ENCODE measurements at places on chromosomes 13 and 19.

GRCh38 chr13:33633701-33634545 lies 184.0 kb upstream of the RFC3 start:
- no peak for DNase-seq

DNA sequence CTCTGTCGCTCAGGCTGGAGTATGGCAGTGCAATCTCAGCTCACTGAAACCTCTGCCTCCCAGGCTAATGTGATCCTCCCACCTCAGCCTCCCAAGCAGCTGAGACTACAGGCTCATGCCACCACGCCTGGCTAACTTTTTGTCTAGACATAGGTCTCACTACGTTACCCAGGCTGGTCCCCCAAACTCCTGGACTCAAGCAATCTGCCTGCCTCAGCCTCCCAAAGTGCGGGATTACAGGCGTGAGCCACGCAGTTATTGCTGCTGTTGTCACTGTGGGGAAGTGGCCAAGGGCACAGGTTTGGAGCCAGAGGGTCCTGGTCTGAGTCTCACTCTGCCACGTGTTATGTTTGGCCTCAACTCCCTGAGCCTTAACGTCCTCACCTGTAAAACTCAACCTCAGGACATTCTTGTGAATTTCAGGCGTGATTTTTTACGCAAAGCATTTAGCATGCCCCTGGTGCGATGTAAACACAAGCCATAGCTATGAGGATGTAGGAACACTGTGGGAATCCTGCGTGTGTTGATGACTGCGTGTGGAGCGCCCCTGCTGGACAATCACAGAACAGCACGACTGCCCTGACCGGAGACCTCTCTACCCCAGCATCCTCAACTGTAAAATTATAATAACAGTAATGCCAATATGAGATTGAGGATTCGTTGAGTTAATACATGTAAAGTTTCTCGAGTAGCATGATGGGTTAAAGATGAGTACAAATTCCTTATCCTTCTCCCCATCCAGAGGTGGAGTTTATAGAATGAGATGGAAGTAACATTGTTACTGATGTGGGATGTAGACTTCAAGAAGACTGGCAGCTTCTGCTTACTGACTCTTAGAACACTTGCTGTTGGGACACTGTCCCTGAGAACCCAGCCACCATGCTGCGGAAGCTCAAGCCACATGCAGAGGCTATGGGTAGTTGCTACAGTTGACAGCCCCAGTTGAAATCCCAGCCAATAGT lies 41.8 kb upstream of the PNMA8B start:
- DNase-seq = peak; percentile 68

GRCh38 chr19:7492558-7492957 lies 3.7 kb upstream of the PEX11G start:
- DNase-seq = no peak

DNA sequence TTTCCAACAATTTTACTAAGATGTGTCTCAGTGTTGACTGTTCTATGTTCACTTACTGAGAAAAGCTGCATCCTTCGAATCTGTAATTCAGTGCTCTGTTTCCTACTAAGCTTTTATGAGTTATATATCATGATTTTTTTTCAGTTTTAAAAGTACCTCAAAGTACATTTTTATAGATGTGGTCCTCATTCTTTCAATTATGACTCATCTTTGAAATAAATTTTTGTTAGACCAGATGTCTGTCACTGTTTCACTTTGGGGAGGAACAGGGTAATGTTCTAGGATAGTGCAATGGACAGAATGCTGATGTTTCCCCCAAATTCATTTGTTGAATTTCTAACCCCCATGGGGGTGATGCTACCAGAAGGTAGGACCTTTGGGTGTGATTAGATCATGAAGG lies 74.8 kb downstream of the NALCN start:
- no peak for DNase-seq

GRCh38 chr19:11551603-11552235 lies 7.3 kb downstream of the ELOF1 start:
- DNase-seq = no peak

DNA sequence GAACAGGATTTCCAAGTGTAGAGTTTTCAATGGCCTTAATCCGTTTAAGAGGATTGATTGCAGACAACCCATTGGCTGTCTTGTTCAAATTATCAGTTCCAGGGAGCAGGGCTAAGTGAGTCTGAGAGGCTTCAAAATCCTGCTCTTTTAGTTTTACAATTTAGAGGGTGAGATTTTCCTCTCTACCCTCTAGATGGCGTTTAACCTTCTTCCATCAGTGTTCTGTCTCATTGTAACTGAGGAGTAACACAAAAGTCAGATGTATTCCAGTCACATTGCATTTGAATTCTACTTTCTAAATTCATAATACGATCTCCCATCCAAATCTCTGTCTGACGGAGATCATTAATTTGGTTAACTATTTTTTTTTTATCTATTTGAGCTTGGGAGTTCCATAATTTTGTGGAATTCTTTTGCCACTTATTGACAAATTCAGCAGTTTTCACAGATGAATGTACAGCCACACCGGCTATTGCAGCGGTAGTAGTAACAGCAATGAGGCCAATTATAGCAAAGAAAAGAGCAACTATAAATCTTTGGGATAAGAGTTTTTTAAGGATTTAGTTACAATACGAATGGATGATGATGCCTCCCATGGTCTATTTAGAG lies 7.8 kb upstream of the C19orf84 start:
- no peak for DNase-seq

DNA sequence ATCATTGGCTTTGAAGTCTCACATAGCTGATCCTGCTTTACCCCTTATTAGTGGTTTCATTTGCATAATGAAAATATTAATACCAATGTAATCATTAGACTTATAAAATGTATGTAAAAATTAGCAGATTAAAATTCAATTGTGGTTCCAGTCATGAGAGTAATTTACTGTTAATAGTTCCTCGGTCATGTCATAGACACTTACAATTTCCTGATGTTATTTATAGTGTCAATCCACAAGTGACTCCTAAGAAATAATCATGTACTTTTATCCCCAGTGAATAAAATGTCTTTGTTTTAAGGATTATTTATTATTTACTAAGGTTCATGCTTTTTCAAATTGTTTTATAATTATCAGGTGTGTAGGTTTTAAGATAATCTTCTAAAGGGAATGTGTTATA lies 138.5 kb downstream of the PCDH9 start:
- DNase-seq = no peak

GRCh38 chr13:92172191-92172590 lies 773.8 kb downstream of the GPC5 start:
- DNase-seq = no peak

DNA sequence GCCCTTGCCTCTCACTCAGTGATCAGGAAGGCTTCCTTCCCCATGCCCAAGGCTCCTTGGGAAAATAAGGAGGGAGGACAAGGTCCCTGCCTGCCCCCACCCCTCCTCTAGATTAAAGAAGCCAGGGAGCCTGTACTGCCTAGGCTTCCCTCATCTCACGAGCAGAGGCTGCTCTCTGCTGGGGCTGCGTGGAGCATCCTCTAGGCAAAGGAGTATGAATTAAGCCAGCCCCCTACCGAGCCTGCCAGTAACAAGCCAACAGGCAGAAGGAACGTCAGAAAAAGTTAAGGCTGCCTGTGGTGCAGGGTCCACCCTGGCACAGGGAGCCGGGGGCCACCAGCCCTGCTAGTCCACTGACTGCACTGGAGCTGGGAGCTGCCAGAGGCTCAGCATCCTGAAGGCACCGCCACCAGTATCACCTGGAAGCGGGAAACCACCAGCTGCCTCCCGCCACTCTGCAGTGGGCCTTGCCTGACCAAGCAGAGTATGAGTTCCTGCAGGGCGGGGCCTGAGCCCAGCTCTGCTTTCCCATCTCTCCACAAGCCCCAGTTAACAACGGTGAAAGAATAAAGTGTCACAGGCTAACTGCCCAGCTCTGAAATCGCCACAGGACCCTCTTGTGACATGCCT lies 6.8 kb downstream of the NAPA start:
- no peak for DNase-seq

GRCh38 chr13:94175076-94175475 lies 304.4 kb downstream of the DCT start:
- DNase-seq = no peak

GRCh38 chr13:72221276-72221962 lies 354.4 kb upstream of the DACH1 start:
- no peak for DNase-seq

DNA sequence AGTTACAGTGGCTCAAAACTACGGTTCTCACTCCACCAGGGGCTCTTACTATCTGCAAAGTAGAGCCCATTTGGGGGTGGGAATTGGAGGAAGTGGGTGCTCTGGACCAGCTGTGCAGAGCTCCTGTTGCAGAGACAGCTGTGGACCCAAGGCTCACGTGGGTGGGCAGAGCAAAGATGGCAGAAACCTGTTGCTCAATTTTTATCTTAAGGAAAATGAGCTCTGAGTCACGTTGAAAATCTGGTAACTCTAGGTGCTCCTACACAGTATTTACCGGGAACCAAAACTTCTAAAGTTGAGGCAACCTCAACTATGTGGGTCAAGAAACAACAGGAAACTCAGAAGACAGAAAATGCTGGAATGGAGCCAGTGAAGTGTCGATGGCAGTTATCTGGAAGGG lies 30.2 kb upstream of the SLC15A1 start:
- DNase-seq = no peak

DNA sequence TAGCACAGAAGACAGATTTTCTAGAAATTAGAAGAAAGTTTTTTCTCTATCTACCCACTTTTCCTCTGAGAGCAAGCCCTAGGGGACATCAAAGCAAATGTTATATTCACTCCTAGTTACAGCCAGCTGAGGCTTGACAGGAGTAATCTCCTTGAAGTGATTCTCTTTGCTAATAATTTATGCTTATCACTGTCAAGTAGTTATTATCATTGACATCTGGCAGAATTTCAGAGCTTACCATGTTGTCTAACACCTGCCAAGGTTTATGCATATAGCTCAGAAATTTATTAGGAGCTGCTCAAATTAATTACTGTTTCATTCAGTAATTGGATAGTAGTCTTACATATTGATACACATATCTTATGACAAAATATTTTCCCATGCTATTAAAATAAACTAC lies 465.9 kb upstream of the ATXN8OS start:
- no peak for DNase-seq

GRCh38 chr13:48159401-48159800 lies 64.5 kb upstream of the MED4 start:
- no peak for DNase-seq

DNA sequence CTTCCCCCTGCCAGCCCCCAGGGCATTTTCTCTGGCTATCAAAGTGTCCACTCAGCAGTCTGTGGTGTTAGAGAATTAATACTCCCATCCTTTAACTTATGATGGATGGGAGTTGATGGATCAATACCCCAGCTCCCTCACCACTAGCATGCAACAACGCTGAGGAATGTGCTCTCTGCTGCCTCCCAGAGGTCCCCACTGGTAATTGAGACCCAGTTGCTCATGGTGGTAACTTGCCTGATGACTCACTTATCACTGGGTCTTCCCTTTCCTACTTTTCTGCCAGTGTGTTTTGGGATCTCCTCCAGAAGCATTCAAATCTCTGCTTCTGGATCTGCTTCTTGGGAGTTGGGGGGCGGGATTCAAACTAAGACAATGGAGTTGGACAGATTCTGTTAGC lies 20.3 kb upstream of the CACNA1A start:
- no peak for DNase-seq

DNA sequence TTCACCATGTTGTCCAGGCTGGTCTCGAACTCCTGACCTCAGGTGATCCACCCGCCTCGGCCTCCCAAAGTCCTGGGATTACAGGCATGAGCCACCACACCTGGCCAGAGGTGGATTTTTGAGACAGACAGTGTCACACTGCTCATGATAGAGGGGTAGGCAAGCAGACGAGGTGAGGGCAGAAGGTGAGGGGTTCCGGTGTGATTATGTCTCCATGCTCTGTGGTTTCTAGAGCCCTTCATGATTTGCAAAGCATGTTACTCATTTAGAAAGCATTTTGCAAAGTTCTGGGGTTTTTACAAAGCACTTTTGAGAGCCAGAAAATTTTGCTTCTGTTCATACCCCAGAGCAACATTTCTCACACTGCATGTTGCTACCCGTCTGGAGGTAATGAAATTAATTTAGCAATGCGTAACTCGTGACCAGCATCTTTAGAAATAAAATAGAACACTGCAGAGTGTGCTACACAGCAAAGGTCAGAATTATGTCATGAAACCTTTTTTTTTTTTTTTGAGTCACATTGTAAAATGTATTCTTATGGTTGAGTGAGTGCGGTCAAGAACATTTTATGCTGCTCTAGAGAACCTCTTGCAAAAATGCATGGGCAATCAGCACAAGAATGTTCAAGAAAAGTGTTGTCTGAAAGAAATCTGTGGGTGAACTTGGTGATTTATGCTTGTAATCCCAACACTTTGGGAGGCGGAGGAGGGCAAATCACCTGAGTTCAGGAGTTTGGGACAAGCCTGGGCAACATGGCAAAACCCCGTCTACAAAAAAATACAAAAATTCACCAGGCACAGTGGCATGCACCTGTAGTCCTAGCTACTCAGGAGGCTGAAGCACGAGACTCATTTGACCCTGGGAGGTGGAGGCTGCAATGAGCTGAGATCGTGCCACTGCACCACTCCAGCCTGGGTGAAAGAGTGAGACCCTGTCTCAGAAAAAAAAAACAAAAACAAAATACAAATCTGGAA lies 58.0 kb downstream of the MAP4K1 start:
- peak; percentile 53 for DNase-seq

- no peak for DNase-seq
Observed at GRCh38 chr19:19558055-19558454, 20.0 kb downstream of the CILP2 start.

DNA sequence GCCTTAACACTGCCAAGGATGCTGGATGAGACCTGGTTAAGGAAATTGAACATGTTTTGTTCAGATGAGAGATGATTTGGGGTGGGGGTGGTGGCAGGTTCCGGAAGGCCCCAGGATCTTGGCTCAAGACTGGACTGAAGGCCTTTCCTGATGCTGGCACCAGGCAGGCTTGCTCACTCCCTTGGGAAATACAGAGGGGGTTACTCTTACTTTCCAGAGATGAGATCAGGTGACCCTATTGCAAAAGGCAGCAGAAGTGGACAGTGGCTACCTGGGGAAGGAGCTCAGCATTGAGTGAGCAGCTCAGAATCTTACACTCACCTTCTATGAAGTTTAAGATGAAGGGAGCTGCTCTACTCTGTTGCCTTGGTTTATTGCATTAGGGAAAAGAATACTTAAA lies 10.8 kb downstream of the GATAD2A start:
- DNase-seq = no peak

- DNase-seq = no peak
Observed at GRCh38 chr13:95536632-95537241, 15.8 kb upstream of the CLDN10 start.

DNA sequence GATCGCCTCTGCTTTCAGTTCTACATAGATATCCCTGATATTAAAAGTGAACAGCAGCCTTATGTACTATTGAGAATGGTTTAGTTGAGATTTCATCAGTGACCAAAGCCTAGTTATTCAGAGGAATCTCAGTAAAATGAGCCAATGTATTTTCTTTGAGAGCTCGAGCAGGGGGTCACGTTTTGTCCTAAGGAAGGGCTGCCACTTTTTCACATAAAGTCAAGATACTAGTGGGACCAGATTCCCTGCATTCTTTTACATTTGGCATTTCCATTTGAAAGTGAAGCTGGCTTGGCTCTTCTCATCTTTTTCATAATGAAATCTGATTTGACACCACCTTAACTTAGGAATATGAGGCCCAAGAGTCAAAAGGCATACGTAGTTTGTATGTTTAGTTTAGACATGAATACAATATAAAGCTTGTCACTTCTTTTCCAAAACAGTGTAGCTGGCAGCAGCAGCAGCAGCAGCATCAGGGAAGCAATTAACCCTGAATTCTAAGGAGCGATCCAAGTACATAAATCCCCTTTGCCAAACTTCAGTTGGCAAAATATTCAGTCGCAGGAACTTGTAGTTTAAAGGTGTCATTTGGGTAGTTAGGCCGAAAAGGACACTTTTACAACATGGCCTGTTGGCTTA lies 1752.2 kb upstream of the PCDH20 start:
- no peak for DNase-seq

- DNase-seq = no peak
Observed at GRCh38 chr13:54599413-54599812, 1570.8 kb downstream of the OLFM4 start.
